ENCODE measurements at places on chromosomes 6 and 20.

- no peak for DNase-seq
Measured at GRCh38 chr20:62215991-62216635, 4.0 kb downstream of the HRH3 start.

GRCh38 chr6:75098709-75099108 is 107.1 kb downstream of the COL12A1 start:
- DNase-seq = no peak

DNA sequence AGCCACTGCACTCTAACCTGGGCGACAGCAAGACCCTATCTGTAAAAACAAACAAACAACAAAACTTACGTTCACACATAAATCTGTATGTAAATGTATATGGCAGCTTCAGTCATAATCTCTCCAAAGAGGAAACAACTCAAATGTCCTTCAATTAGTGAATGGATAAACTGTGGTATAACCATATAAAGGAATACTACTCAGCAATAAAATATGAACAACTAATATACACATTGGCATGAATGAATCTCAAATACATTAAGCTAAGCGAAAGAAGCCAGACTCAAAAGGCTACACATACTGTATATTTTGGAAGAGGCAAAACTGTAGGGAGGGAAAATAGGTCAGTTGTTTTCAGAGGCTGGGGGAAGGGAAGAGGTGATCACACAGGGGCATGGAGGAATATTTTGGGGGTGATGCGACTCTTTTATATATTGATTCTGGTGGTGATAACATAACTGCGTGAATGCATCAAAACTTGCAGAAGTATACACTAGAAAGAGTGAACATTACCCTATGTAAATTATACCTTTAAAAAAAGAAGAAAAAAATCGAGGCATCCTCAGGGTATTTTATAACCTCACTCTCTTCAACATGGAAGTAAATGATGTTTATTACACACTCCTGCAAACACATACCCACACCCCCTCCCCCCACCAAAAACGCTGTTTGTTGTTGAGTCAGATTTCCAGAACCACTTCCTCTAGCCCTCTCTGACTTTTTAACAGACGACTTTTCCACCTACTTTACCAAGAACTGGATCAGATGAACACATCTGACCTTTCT is 115.2 kb upstream of the RNF24 start:
- DNase-seq = no peak

- no peak for DNase-seq
Measured at GRCh38 chr6:110266996-110267395, 86.8 kb downstream of the CDC40 start.

- no peak for DNase-seq
Measured at GRCh38 chr6:29577544-29577943, 7.4 kb upstream of the OR2H2 start.

GRCh38 chr20:36101192-36101591 is 53.3 kb upstream of the EPB41L1 start:
- no peak for DNase-seq

DNA sequence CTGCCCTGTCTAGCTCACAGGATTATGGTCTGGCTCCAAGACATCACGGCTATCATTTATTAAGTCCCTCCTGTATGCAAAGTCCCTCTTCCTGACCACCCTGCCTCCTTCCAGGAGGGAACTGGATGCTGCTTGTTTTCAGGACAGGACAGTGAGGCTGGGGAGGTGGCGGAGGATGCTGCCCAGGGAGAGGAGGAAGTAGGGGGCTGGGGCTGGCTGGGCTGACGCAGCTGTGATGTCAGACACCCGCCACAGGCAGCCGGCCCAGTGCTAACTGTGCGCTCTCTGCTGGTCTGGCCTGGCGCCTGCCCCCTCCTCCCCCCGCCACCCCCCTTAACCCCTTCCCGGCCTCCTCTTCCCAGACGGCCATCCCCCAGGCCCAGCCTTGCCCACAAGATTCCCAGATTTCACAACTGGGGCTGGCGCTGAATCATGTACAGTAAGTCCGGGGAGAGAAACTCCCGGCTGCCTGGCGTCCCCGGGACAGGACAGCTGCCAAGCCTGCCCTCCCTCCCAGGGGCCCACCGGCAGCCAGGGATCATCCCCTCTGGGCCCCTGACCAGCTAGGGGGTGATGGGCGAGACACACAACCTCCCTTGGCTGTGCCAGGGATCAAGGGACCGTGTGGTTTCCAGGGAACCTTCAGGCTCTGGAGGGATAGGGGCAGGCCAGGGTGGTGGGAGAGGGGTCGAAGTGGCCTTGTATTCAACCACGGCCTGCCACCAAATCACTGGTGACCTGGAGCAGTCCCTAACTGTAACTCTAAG is 118.1 kb downstream of the CEBPB start:
- DNase-seq = no peak

DNA sequence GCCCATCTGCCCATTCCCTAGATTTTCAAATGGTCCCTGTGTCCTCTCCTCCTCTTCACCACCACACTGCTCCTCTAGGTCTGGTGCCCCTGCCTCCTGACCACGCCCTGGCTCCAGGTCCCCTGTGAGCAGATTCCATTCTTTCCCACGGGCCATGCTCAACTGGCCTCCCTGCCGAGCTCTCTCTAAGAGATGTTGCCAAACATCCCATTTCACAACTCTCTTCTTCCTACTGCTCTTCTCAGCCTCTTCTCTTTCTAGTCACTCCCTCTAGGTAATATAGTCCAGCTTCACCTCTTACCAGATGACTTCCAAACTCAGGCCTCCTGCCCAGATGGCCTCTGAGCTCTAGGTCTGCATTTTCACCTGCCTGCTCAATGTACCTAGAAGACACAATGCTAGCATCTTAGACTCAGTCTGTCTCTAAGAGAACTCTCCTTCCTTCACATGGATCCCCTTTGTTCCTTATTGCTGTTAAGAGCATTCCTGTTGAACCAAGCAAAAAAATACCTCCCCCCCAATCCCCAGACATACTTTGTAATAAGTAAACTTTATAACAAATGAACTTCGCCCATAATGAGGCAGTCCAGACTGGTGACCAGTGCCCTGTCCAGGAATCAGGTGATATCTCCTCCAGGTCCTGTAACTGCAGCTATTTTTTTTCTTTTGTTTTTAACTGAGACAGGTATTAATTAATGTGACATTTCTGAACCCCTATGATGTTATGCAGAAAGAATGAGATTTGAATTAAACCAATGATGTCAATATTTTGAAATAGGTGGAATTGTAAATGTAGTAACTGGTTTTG is 79.0 kb downstream of the LYRM4 start:
- DNase-seq = no peak

GRCh38 chr6:168968228-168968627 is 285.4 kb downstream of the THBS2 start:
- DNase-seq = no peak

DNA sequence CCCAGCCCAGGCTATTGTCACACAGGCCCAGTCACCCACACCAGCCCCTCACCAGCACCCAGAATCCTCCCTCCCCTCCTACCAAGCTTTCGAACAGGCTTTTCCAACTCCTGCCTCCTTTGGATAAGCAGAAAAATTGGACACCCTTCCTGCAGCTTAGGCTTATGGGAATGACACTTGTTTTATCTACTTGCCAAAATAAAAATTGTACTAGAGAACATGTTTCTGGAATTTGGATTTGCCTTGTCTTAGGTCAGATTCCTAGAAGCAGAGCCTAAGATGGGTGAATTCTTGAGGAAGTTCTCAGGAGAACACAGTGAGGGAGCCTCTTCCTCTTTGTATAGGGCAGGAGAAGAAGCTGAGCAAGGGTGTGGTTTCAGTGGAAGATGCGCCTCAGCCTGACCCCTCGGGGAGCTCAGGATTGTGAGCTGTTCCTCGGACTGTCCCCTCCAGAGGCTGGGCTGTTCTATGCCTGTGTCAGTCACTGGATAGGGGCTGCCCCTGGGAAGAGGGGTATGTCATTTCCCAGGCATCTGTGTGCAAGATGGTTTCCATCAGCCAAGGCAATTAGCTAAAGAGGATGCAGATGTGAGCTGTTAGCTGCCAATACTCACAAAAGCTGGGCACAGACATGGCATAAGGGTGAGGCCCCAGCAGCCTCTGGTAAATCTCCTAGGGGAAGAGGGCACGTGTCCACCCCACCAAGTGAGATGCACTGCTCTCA is 33.9 kb downstream of the ITPR3 start:
- no peak for DNase-seq

GRCh38 chr20:50488236-50488806 is 21.9 kb upstream of the PTPN1 start:
- no peak for DNase-seq

- no peak for DNase-seq
Measured at GRCh38 chr6:20366082-20366830, 35.4 kb upstream of the E2F3 start.

GRCh38 chr6:90197854-90198496 is 98.7 kb downstream of the BACH2 start:
- no peak for DNase-seq

DNA sequence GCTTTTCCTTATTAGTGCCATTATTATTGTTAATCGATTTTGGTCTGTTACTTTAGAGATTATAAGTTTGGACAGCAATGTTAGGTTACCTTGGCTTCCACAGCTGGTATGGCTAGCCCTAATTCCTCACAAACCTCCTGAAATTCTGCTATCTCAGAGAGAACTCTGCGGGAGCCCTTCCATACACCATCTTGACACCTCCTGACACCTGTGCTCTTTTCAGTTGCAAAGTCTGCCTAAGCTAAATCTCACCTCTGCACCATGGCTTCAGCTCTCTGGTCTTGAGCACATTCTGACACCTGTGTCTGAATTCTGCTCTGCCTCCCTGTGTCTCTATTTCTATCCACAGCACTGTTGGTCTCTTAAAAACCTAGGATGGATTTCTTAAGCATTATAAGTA is 106.5 kb downstream of the DCDC2 start:
- no peak for DNase-seq

GRCh38 chr6:162217811-162218493 is 509.6 kb downstream of the PRKN start:
- no peak for DNase-seq

DNA sequence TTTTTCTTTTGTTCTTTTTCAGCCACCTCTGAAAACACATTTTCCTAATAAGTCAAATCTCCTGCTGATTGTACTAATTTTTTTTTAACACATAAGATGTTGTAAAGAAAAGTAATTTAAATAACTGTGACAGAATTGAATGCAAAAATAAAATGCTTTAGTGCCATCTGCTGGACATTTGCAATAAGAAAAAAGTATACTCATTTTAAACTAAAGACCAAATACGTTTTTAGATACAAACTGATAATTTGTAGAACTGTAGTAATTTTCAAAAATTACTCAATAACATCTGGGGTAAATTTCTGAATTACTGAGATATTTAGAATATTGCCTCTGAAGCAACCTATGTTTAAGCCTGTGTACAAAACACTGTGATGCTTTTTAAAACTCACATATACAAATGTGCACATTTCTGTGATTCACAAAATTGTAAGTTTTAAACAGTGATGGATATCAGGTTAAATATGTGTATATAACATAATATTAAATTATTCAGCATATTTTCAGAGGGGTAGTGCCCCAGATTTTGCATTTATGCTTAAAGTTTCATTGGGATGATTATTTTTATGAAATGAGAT is 198.7 kb downstream of the RIMS1 start:
- no peak for DNase-seq

GRCh38 chr6:16762268-16762549 is 949 bp upstream of the ATXN1 start:
- DNase-seq = no peak

DNA sequence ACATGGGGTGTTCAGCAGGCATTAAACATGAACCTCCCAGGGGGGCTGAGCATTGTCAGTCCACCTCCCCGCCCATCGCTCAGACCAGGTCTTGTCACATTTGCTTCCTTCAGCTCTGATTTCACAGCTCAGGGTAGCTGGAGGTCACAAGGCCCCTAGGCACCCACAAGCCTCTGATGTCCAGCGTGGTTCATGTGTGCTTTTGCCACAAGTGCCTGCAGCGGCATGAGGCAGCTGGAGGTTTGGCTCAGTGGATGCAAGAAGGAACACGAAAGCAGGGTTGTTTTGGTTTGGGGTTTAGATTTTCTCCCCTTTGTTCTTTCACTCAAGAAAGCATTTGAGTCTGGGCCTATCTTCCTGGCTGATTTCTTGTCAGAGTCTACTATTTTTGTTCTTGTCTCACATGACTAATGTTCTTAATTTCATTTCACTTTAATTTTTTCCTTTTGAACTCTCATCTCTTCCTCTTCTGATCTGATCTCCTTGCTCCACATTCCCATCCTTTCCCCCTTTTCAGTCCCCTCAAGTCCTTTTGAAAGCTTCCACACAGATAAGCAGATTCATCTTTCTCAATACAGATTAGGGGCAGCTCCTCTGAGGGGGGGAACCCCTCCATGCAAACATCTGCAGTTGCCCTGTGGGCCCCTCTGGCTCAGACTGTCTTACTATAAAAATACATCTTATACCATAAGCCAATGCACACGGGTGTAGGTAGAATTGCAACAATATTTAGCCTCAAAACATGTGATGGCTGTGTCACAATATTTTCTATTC is 68.1 kb upstream of the CEP85L start:
- DNase-seq = no peak

GRCh38 chr6:7414811-7415210 is 25.2 kb downstream of the RIOK1 start:
- no peak for DNase-seq

- DNase-seq = no peak
Measured at GRCh38 chr6:11705069-11705468, 73.5 kb downstream of the ADTRP start.

DNA sequence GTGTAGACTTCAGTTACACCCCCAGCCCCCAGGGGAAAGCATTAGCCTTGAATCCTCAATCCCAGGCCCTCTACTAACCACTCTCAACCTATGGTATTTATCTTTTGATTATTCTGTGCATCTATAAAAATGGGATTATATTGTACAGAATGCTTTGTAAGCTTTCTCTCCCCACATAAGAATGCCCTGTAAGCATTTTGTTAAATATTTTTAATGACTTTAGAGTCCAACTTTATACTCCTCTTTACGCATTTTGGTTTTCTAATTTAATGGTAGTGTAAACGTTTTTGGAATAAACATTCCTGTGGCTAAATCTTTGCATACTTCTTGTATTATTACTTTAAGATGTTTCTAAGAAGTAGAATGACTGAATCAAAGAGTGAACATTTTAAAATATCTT is 35.4 kb downstream of the FBXO9 start:
- no peak for DNase-seq

DNA sequence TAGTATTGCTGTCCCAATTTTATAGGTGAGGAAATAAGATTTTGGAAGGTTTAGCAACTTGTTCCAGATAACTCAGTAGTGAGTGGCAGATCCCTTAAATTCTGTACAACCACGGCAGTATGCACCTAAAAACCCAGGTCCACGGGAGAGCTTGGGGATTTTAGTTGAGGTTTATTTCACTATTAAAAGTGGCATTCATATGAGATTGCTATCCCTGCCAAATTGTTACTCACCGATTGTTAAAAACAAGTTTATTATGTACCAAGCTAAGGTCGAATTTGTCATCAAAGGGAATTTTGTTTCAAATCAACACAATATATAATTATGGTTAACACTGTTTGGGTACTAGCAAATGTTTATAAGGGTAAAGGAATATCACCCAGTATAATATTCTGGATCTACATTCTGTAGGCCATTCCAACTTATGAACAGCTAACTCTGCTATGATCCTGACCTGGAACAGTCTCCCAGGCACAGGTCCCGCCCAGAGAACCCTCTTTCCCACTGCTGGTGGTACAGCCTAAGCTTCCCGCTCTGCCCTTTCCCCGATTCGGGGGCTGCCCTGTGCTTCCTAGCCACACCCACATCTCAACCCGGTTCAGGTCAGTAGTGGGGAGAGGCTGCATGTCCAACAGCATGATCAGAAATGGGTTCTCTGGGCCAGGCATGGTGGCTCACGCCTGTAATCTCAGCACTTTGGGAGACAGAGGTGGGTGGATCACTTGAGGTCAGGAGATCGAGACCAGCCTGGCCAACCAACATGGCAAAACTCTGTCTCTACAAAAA is 24.9 kb downstream of the GPLD1 start:
- no peak for DNase-seq
